Left ventricle myocardium inferior (tissue), 1 donor: ENCODE measurements at places on chromosomes 1 and 21. TPM values are rescaled to one million over a fixed set of nuclear protein-coding genes. Genes with fewer than 3 reads are reported as not detected.

DNA sequence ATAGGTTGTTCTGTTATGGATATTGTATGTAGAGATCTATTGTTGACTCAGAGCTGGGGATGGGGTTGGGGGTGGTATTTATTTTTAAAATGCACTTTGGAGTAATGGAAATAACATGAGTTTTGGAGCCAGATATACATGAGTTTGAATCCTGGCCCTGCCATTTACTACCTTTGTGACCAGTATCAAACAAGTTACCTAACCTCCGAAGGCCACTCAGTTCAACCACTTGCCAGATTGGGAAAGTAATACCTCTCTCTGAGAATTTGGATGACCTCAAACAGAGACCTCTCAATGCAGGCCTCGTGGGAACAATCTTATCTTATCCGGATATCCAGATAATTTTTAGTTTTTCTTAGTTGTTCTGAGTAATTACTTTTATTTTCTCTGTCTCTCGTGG is 181.0 kb downstream of the FGGY start:
- DNase-seq, result no peak
- H3K4me1 ChIP-seq, result peaks cover 19% of the 10 kb centered on the region
- no peak overlapping the region for H3K27ac ChIP-seq
- H3K27me3 ChIP-seq, result no peaks in the 10 kb centered on the region
- H3K36me3 ChIP-seq, result no peaks in the 10 kb centered on the region

DNA sequence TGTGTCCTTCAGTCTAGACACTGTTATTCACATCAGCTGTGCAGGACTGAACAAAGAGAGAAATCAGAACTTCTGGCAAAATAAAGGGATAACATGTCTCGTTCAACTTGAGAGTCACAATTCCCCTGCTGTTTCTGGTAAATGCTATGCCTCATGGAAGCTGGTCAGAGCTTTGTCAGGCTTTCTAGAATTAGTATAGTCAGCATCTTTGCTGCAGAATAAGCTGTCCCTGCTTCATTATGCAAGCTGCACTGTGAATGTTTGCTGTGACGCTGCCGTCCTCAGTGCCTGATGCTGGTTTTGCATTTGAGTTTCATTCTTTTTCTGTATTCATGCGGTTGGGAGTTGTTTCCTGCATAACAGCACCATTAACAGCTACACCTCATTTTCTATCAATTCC is 96.4 kb upstream of the KCNJ6 start:
- H3K36me3 ChIP-seq, result no peaks in the 10 kb centered on the region
- H3K4me3 ChIP-seq, result no peak overlapping the region
- no peak overlapping the region for H3K27ac ChIP-seq
- H3K27me3 ChIP-seq, result peaks cover 23% of the 10 kb centered on the region
- no peaks in the 10 kb centered on the region for H3K4me1 ChIP-seq

BMP8B gene
- total RNA-seq, result 0.33 TPM

- H3K36me3 ChIP-seq, result peaks cover 28% of the 10 kb centered on the region
- DNase-seq, result no peak
Measured at GRCh38 chr1:111729946-111730681, 9.1 kb downstream of the INKA2 start.

FAM151A gene
- total RNA-seq, result 0.80 TPM

GRCh38 chr1:156860628-156861423 is at the start of gene NTRK1:
Gene NTRK1 (plus strand): TSS chr1:156860865. CDS start chr1:156860935, 70 bp downstream.
- H3K27me3 ChIP-seq, result peaks cover 91% of the 10 kb centered on the region
- no peaks in the 10 kb centered on the region for H3K36me3 ChIP-seq
- H3K4me3 ChIP-seq, result peak within 1 kb of the TSS; percentile 63
- DNase-seq, result peak; percentile 31
- H3K27ac ChIP-seq, result no peak within 1 kb of the TSS

DNA sequence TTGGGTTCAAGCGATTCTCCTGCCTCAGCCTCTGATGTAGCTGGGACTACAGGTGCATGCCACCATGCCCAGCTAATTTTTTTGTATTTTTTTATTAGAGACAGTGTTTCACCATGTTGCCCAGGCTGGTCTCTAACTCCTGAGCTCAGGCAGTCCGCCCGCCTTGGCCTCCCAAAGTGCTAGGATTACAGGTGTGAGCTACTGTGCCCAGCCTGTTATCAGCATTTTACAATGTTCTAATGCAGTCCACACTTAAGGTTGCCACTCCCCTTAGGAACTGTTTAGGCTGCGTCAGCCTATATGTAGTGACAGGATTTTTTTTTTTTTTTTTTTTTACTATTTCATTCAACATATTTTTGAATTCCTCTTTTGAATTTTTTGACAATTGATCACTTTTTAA is 30.2 kb downstream of the AGPAT3 start:
- H3K27me3 ChIP-seq, result no peaks in the 10 kb centered on the region
- H3K27ac ChIP-seq, result no peak overlapping the region
- no peak for DNase-seq
- H3K4me1 ChIP-seq, result peaks cover 32% of the 10 kb centered on the region
- H3K36me3 ChIP-seq, result peaks cover 9% of the 10 kb centered on the region

NPHS2 gene
- total RNA-seq, result not detected

DNA sequence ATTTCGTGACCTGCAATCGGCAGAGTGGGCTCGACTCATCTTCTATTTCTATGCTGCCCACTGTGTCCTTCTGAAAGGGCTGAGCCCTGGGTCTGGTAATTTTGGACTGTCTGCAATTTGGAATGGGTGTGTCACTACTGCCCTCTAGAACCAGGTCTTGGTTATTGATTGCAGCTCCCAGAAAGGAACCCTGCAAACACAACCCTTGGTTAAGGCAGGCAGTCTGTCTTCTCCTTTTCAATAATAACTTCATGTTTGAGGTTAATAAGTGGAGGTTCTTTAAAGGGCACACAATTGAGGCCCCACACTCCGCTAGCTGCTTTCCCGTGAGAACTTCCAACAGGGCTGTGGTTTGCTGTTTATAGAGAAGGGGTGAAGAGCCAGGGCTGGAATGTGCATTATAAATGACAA is 79.9 kb upstream of the LYST start:
- H3K36me3 ChIP-seq, result no peaks in the 10 kb centered on the region
- no peak overlapping the region for H3K4me3 ChIP-seq
- H3K4me1 ChIP-seq, result peaks cover 10% of the 10 kb centered on the region
- DNase-seq, result no peak

- no peaks in the 10 kb centered on the region for H3K4me1 ChIP-seq
- no peaks in the 10 kb centered on the region for H3K36me3 ChIP-seq
- no peak for DNase-seq
- no peaks in the 10 kb centered on the region for H3K27me3 ChIP-seq
- no peak overlapping the region for H3K4me3 ChIP-seq
Measured at GRCh38 chr1:194118086-194118485, 931.7 kb upstream of the B3GALT2 start.
